ENCODE measurements at places on chromosomes 16 and 17.

- DNase-seq = no peak
Measured at GRCh38 chr17:82678265-82678891, 20.1 kb downstream of the RAB40B start.

- no peak for DNase-seq
Measured at GRCh38 chr17:49219987-49220386, 9.5 kb downstream of the ABI3 start.

- no peak for DNase-seq
Measured at GRCh38 chr17:17929655-17930380, 42.4 kb downstream of the TOM1L2 start.

DNA sequence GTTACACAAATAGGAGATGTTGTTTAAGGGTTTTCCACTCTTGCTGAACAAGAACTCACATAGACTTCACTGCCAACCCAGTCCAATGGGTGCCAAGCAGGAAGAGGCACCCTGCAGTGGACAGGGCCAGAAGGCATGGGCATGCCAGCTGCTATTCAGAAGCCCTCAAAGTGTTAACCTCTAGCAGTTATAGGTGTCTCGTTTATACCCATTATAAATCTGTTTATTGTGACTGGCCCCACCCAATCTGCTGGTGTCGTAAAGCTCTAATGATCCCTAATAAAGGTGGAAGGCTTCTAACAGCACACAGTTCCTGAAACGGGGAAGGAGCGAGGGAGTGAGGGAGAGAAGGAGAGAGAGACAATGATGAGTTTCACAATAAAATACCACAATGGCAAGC is 23.9 kb downstream of the HNF1B start:
- DNase-seq = no peak

- no peak for DNase-seq
Measured at GRCh38 chr17:67637901-67638641, 79.7 kb upstream of the NOL11 start.

- DNase-seq = no peak
Measured at GRCh38 chr17:76335716-76336381, 17.9 kb downstream of the PRPSAP1 start.

DNA sequence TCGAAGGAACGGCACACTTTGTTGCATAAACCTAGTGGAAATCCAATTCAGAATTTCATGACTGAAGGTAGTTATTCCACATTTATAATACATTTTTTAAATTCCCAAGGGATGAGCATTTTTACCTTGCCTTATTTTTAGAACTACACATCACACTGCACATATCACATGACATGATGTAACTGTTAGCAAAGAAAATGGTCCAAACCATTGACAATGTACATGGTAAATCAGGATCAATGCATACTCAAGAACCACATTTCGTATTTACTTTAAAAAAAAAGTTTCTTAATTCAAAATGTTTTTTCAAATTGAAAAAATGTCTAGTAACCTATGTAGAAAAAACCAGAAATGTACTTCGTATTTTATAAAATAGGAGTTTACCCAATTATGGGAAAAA is 2.5 kb downstream of the KANSL1 start:
- DNase-seq = no peak

DNA sequence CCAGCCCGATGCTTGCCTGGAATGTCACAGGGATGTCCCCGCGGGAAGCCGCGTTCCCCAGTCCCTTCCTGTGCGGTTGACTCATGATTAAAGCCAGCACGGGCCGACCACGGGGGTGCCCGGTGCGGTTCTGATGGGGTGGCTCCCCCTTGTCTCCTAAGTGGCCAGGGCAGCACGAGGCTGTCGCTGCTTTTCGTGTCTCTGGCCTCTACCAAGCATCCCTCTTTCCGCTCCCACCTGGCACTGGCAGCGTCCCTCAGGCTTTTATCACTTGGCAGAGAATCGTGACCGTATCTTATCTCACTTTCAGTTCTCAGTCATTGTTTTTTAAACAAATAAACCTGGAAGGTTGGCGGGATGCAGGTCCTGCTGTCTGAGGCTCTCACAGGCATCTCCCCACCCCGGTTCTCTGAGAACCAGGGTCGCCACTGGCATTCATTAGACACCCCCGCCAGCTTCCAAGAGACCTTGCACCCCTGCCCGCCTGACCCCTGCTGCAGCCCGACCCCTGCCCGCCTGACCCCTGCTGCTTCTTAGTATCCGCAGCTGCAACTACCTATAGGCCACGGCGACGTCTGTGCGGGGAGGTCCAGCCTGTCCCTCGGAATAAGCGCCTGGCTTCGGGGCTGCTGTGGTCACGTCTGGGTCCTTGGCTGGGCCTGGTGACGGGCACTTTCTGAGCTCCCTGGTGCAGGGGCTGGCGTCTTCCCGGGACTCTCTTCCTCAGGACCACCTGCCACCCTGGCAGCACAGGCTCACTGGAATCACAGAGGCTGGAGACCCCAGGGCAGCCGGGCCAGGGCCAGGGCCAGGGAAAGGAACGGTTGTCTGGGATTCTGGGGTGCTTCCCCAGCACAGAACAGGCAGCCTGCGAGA is 7.5 kb downstream of the C1QTNF8 start:
- DNase-seq = no peak

- DNase-seq = no peak
Measured at GRCh38 chr17:51427323-51427811, 167.0 kb downstream of the UTP18 start.

Measured in fibroblast of gingiva (primary cell).